H1 (cell line): ENCODE measurements at places on chromosomes 11 and 22.

GRCh38 chr11:1838077-1838425 lies 730 bp upstream of the TNNI2 start:
- no peaks in the 10 kb centered on the region for H3K36me3 ChIP-seq
- no peak overlapping the region for H3K27ac ChIP-seq
- no peak for DNase-seq

- no peak overlapping the region for H3K27ac ChIP-seq
- no peaks in the 10 kb centered on the region; the same call in none of the 2 replicates for H3K27me3 ChIP-seq
- peaks cover 20% of the 10 kb centered on the region for H3K4me1 ChIP-seq
- DNase-seq = no peak
Observed at GRCh38 chr11:126603486-126603885, 248.0 kb downstream of the ST3GAL4 start.

GRCh38 chr11:63610604-63611394 lies 3.4 kb downstream of the PLAAT3 start:
- no peaks in the 10 kb centered on the region for H3K27me3 ChIP-seq
- no peaks in the 10 kb centered on the region for H3K36me3 ChIP-seq
- H3K27ac ChIP-seq = no peak overlapping the region
- H3K4me3 ChIP-seq = peak overlapping the region; percentile 39
- peaks cover 14% of the 10 kb centered on the region for H3K4me1 ChIP-seq

DNA sequence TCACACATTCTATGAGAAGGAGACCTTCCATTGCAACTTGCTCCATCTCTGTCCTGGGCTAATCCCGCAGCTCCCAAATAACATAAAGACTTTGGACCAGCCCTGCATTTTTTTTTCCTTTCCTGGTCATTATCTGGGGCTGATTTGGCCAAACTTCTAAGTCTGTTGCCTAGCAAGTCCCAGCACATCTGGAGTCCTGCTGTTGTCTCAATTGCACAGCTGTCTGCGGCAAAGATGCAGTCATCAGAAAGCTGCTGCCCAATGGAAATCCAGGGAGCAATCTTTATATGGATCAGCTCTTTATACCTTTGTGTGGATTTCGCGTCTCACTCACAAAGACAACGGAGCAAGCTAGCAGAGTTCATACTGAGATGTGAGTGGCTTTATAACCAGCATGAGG lies 105.9 kb downstream of the NXPE2 start:
- no peaks in the 10 kb centered on the region; the same call in 1 of the 2 replicates for H3K4me1 ChIP-seq
- no peaks in the 10 kb centered on the region for H3K36me3 ChIP-seq
- no peaks in the 10 kb centered on the region for H3K27me3 ChIP-seq
- no peak overlapping the region for H3K27ac ChIP-seq
- DNase-seq = no peak

DNA sequence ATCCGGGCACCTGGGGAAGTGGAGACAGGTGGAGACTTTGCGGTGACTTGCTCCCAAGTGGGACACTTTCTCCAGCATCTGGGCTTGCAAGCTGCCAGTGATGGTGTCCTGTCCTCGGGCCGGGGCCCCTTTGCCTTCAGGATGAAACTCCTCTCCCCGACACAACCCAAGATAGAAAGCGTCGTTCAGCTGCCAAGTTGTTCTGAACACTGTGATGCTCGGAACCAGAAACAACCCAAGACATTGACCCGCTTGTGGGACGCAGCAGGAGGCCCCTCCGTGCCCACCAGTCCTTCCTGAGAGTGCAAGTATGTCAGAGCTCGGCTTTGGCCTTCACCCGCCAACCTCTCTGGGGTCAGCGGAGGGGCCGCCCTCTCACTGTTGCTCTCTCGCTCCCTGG lies 31.3 kb downstream of the LINC01488 start:
- DNase-seq = no peak
- no peaks in the 10 kb centered on the region for H3K4me1 ChIP-seq
- H3K36me3 ChIP-seq = no peaks in the 10 kb centered on the region
- no peaks in the 10 kb centered on the region for H3K27me3 ChIP-seq
- no peak overlapping the region for H3K27ac ChIP-seq
- no peak overlapping the region for H3K4me3 ChIP-seq

DNA sequence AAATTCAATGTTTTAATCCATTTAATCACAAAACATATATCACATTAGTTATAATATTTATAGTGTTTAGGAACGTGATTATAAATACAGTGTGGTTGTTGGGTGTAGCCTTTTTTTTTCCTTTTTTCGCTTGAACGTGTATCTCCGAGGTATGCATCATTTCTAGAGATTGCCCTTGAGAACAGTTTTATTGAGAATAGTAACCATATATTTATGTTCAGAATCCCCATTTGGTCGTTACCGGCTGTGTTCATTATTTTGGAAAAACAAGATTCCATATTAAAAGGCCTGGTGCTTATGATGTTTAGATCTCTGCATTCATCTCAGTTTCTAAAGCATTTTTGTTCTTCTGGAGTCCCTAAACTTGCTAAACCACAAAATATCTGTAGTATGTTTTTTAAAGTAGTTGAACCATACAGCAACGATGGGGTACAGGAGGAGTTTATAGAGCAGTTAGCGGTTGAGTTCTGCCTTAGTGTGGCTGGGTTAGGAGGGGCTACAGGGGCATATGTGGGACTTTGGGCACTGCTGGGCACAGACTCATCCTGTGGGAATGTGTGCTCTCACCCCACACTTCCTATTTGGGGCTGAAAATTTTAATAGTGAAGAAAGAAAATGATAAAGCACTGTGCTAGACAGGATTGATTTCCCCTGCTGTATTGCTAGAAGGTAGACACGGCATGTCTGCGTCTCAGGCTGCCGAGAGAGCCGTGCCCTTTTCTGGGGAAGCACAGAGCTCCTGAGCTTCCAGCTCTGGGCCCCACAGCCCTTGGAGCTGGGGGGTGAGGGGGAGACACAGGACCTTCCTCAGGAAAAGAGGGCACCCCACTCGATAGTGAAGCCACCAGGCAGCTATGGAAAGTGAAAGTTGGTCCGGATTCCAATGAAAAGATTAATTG lies 81.5 kb upstream of the PPARA start:
- H3K27me3 ChIP-seq = peaks cover 8% of the 10 kb centered on the region
- no peaks in the 10 kb centered on the region for H3K4me1 ChIP-seq
- no peak overlapping the region for H3K4me3 ChIP-seq
- H3K27ac ChIP-seq = no peak overlapping the region

DNA sequence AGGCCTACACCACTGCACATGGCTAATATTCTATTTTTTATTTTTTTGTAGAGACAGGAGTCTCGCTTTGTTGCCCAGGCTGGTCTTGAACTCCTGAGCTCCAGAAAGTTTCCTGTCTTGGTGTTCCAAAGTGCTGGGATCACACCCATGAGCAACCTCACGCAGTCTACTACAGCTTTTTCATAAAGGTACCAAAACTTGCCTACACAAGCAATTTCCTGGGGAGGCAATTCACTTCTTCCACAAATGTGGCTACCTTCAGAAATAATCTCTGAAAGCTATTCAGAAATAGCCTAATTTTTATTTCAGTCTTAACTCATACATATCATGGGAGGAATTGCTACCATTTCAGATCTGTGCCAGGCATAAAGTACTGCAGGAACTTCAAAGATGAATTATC lies 11.4 kb downstream of the SLC35F2 start:
- H3K27me3 ChIP-seq = no peaks in the 10 kb centered on the region
- no peaks in the 10 kb centered on the region for H3K36me3 ChIP-seq
- no peak overlapping the region for H3K4me3 ChIP-seq
- H3K4me1 ChIP-seq = no peaks in the 10 kb centered on the region
- no peak overlapping the region for H3K27ac ChIP-seq

- no peak for DNase-seq
- H3K4me1 ChIP-seq = peaks cover 3% of the 10 kb centered on the region
- H3K27me3 ChIP-seq = no peaks in the 10 kb centered on the region
Observed at GRCh38 chr11:77093987-77094840, 8.4 kb upstream of the OMP start.

DNA sequence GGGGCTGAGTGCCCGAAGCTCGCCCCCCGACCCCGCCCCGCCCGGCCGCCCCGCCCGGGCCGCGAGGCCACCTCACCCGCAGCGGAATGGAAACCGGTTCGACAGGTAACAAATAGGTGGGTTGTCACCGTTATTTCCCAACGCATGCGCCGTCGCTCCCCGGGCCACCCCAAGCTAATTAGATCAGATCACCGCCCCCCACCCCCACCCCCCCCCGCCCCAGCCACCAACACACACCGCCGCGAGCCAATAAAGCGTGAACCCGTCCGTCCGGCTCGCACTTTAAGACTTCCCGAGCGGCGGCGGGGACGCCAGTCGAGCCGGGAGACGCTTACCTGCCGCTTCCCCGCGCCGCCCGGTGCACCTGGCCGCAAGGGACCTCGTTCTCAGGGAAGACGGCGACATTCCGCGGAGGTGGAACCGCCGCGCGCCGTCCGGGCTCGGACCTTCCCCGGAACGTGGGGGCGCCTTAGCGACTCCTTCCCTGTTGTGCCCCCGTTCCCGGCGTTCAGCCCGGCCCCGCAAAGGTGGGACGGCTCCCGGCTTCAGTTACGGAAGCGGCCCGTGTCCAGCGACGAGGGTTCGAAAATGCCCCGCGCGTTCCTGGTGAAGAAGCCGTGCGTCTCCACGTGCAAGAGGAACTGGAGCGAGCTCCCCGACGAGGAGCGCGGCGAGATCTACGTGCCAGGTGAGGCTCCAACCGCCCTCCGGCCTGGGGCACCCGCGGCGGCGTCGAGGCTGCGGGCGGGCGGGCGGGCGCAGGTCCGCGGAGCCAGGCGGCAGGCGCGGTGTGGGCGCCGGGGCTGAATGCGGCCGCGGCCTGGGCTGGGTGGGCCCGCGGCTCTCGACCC lies at the start of gene OVOL1:
Gene OVOL1 (plus strand): TSS at position 278 of the 851 bp plus-strand sequence. CDS start 311 bp downstream, at position 589.
- peak within 1 kb of the TSS; percentile 61 for H3K4me3 ChIP-seq
- no peaks in the 10 kb centered on the region for H3K36me3 ChIP-seq
- H3K27me3 ChIP-seq = peaks cover 56% of the 10 kb centered on the region
- peaks cover 26% of the 10 kb centered on the region for H3K4me1 ChIP-seq

GRCh38 chr11:72772059-72772458 lies 19.9 kb upstream of the ARAP1 start:
- DNase-seq = no peak
- H3K36me3 ChIP-seq = no peaks in the 10 kb centered on the region
- H3K27ac ChIP-seq = no peak overlapping the region
- H3K4me1 ChIP-seq = peaks cover 5% of the 10 kb centered on the region
- H3K27me3 ChIP-seq = no peaks in the 10 kb centered on the region

GRCh38 chr22:31087744-31088215 lies 6.7 kb downstream of the SMTN start:
- DNase-seq = no peak
- H3K27me3 ChIP-seq = no peaks in the 10 kb centered on the region
- H3K27ac ChIP-seq = no peak overlapping the region
- no peaks in the 10 kb centered on the region for H3K36me3 ChIP-seq
- no peak overlapping the region for H3K4me3 ChIP-seq

GRCh38 chr22:19412923-19413322 lies 18.6 kb downstream of the HIRA start:
- H3K36me3 ChIP-seq = peaks cover 1% of the 10 kb centered on the region; the same call in 1 of the 2 replicates
- no peaks in the 10 kb centered on the region for H3K4me1 ChIP-seq
- H3K4me3 ChIP-seq = no peak overlapping the region
